ENCODE measurements at places on chromosomes 3 and 15.

DNA sequence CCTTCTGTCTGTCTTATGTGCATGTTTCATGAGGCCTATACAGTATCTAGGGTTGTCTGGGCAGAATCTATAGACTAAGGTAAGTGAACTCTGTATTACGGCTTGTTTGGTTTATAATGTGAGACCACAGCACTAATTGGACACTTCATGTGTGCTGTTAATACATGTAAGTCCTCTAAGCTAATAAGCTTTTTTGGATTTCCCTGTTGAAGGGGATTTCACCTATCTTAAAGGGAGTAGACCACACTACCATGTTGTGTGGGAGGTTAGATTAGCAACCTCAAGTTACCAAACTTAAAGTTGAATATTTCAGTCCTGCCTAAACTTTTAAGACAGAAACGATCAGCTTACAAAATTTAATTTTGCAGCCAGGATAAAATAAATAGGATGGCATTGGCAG is 189.8 kb upstream of the GOLIM4 start:
- DNase-seq = no peak

GRCh38 chr15:62545467-62546227 is 380.6 kb upstream of the C2CD4B start:
- DNase-seq = no peak

DNA sequence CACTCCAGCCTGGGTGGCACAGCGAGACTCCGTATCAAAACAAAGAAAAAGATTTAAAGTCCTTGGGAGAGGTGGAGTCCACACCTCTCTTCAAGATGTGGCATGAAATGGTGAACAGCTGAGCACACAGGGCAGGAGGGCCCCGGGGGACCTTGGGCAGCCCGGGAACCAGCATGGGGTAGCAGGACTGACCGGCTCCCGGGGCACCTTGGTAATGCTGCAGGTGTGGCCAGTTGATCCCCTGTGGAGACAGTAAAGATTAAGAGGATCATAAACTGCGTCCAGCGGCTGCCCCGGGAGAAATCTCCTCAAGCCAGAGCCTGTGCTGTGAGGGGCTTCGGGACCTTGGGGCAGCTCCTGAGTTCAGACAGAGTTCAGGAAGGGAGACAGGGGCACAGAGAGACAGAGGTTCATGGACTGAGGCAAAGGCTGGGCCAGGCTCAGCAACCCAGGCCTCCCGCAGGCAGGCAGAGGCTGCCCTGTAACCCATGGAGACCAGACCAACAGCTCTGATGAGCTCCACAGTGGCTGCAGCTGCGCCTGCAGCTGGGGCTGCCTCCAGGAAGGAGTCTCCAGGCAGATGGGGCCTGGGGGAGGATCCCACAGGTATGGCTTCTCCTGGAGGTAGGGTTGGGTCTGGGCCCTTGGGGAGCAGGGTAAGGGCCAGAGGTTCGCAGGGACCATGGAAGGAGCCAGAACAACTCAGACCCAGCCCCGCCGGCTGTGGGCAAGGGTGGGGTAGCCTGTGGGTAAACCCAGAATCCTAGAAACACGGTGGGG is at the start of gene NR2E3:
Gene NR2E3 (plus strand): TSS at position 299 of the 780 bp plus-strand sequence. CDS start 190 bp downstream, at position 489.
- DNase-seq = no peak

DNA sequence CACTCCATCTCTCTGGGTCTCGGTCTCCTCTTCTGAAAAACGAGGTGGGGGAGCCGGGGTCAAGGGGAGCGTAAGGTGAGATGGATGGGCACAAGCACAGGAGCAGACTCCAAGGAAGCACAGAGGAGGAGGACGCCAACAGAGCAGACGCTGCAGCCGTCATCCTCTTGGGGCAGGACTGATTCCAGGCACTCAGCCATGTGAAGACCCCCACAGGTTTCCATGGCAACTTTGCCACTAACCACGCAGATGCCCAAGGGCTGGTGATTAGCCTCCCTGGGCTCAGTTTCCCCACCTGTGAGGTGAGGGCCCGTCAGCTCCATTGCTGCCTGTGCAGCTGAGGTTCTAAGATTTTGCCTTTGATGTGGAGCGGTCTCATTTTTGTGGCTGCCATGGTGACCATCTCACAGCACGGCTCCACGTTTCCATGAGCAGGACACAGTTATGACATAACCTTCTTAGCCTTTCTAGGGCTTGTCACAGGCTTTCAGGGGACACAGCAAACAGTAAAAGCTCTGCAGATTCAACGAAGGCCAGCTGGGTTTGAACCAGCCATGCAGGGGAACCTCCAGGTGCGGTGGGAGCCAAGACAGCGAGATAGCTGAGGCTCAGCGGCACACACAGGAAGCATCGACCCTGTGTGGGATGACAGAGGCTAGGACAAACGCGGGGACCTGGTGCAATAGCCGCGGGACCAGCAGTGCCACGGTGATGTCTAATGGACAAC is 170.3 kb downstream of the NUP210 start:
- no peak for DNase-seq

DNA sequence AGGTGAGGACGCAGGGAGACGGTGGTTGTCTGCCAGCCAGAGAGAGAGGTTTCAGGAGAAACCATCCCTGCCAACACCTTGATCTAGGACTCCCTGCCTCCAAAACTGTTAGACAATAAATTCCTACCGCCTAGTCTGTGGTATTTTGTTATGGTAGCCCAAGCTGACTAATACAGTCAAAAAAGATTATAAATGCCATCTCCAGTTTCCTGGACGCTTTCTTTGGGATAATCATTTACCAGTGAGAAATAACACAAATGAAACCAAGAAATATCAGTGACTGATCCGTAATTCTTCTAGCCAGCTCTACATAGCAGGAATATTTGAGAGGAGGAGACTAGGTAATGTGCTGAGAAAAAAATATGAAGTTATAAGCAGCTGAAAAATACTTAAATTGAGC is 707.8 kb upstream of the LMCD1 start:
- no peak for DNase-seq

GRCh38 chr3:170485696-170486095 is 67.0 kb downstream of the CLDN11 start:
- no peak for DNase-seq

DNA sequence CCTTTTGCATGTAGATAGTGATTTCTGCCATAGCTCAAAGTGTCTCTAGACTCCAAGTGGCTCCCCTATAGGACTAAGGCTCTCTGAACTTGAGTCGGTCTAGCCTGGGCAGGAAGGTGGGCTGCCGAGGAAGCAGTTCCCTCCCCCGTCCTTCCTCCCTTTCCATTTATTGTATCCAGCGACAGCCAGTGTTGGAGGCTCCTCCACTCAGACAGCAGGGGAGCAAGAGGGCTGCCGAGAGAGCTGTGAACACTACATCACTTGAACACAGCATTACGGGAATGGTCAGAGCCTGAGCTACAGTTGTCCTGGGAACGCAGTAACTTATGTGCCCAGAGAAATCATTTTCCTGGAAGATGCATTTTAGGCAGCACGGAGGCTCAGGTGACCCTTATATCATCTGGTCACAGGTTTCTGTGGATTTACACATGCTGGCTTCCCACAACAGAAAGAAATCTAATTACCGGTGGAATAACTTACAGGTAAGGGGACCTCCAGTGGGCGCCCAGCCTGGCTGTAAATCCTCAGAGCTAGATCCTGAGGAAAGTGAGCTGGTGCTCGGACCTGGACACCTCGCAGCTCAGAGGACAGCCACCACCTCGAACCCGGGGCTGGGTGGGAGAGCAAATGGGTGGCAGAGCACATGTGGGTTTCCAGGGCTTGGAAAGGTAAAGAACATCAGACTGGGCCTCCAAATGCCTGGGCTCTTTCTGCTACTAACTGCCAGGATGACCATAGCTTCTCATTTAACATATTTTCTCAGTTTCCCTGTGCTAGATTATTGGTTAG is 197.1 kb downstream of the UACA start:
- no peak for DNase-seq

Data from stimulated activated CD4-positive, alpha-beta T cell treated with anti-CD3 and anti-CD28 coated beads, Interleukin-2, amount 100 ng/mL, for 4 hours (primary cell).